ENCODE measurements at places on chromosomes 3 and 15.

DNA sequence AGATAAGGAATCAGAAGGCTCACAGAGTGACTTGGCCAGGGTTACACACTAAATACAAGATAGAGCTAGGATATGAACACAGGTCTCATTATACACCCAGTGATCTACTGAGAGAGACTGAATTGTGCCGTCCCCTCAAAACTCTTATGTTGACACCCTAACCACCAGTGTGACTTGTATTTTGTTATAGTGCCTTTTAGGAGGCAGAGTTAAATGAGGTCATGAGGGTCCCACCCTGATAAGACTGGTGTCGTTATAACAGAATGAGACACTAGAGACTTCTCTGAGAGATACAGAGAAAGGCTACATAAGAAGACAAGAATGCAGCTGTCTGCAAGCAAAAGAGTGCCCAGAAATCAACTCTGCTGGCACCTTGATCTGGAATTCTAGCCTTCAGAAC lies 12.6 kb downstream of the KPNA1 start:
- DNase-seq, result no peak

- no peak for DNase-seq
Measured at GRCh38 chr3:134404366-134404885, 30.2 kb upstream of the AMOTL2 start.

DNA sequence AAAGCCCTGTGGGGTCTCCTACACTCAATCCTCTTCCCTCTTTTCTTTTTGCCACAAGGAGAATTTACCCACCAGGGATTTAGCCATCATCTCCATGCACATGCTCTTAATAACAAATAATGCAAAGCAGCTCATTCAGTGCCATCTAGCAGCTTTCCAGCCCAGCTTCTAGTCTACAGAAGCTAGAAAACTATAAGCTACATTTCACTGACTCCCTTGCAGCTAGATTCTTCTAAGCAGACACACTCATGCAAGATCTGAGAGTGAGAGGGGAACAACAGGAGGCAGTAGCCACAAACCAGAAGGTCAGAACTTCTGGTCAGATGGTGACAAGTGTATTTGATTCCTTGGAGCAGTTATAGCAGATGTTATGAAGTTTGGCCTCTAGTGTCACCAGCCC lies 25.5 kb downstream of the OSBPL10 start:
- DNase-seq, result no peak

- no peak for DNase-seq
Measured at GRCh38 chr15:58686286-58686685, 63.2 kb downstream of the ADAM10 start.

GRCh38 chr15:48858401-48858800 lies 19.5 kb upstream of the EID1 start:
- DNase-seq, result no peak

- no peak for DNase-seq
Measured at GRCh38 chr3:154191520-154191919, 70.3 kb downstream of the ARHGEF26 start.

DNA sequence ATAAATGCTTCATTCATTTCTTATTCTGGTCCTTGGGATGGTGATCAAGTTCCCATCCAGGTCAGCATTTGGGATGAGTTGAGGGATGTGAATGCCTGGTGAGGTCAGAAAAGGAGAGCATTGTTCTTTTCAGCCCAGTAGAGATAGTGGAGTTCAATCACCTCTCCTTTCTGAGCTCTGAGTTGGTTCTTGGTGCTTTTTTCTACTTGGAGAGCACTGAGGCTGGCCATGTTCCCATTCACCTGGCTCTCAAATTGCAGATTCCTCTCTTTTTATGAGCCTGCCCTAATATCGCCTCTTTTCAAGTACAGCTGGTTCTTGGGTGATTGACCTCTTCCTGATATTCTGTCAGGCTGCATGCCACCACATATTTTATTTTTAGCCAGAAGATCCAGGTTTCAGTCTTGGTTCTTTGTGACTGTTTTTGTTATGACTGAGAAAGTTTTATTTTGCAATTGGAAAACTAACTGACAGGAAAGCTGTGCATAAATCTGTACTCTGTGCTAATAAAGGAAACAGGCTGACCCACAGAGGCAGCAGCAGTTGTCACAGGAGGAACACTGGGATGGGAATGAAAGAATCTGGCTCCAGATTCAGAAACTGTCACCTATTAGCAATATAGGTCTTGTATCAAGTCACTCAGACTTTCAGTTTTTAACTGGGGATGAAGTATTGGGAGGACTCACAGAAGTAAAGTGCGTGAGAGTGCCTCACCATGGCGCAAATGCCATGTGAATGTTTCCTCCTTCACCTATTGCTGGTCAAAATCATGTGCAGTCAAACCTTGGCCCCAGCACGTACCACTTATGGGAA lies 10.7 kb downstream of the AQP9 start:
- no peak for DNase-seq

DNA sequence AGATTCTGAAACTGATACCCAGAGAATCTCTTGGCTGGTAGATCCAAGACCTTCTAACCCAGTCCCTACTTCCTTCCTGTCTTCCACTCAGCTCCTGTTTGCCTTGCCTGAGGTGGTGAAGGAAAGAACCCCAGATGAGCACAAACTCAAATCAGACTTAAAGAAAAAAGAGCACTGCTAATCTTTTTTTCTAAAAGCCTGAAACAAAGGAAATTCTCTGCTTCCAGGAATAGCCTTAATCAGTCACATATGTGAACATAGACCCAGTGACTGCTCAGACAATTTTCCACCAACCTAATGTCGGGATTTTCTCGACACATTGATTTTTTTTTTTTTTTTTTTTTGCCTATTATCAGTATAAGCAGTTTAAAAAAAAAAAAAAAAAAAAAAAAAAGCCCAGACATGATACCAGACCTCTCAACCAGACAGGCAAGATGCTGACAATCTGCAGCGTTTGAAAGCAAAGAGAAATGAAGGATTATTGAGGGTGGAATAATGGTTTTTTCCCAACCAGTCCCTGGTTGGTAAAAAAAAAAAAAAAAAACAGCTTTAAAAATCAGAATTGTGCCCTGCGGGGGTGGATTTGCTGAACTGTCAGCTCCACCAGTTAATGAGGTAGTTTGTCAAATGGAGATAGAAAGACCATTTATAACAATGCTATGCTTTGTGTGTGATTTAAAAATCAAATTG lies 256.8 kb upstream of the RARB start:
- DNase-seq, result no peak

DNA sequence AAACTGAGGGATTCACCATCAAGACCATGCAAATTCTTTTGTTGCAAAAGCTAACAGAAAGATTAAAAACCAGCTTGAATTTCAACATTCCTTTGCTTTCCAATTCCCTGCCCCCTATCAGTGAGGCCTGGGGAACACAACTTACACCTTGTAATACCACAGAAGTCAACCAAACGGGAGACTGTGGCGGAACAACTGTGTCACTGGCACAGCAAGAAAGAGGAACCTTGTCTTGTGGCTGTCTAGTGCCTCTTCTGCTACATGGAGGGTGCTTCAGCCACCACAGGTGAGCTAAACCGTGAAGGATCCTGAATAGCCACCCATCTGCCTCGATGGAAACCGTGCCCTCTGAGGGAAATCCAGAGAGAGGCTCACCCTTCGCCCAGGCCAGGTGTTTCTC lies 11.4 kb downstream of the CCDC12 start:
- no peak for DNase-seq

- no peak for DNase-seq
Measured at GRCh38 chr3:34365231-34365630, 566.8 kb downstream of the PDCD6IP start.

- DNase-seq, result no peak
Measured at GRCh38 chr15:90870354-90871138, 2.2 kb downstream of the FURIN start.

- DNase-seq, result no peak
Measured at GRCh38 chr3:81624756-81625155, 136.7 kb downstream of the GBE1 start.

DNA sequence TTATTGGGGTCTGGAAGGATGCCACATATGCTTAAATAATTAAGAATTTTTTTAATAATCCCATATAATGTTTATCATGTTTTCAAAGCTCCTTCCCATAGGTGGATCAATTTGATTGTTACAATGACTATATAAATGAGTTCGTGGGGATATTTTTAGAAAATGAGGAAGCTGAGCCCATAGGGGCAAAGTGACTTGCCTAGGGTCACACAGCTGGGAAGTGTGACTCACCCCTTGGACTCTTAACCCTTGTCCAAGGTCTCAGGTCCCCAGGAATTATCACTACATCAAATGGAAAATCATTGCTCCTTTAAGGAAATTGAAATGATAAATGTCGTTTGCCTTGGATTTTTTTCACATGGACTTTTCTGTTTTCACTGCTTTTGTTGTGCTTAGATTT lies 161.2 kb upstream of the RGMA start:
- no peak for DNase-seq

DNA sequence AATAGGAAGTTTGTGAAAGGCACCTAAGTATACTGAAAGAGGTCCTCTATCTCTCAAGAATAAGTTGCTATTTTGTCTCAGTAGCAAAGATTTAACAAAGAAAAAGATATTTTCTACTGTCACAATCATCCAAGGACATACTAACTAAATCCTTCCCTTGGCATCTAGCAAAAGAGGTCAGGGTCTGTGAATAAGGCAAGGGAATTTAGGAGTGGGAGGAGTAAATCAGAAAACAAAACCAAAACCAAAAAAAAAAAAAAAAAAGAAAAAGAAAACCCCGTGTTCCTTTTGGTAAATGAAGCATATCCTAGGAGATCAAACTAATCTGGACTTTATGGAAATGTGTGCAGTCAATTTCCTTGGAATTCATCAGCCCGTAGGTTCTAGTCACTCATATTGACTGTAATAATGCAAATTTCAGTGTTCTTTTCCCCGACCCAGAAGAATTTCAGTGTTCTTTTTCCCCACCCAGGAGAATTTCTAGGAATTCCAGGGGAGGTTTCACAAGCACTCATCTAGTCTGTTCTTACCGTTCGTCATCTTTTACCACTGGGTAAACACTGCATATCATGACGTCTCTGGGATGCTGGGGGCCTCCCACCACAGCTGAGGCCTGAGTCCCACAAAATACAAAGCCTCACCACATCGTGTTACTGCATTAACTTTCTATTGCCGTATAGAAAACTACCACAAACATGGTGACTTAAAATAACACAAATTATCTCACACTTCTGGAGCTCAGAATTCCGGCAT lies 113.8 kb upstream of the CCDC54 start:
- no peak for DNase-seq

DNA sequence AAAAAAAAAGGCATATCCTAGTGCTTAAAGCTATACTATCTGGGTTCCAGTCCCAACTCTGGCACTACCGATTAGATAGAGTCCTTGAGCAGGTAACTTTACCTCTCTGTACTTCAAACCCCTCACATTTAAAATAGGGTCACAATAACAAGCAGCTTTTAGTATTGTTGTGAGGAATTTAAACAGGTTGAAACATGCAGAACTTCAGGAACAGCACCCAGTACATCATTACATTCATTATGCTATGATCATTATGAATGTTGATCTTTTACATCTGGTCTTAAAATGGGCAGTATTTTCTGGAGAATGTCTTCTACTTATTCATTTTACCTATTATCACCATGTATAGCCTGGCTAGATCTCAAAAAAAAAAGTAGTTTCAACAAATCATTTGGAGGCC lies 176.1 kb upstream of the CCDC54 start:
- no peak for DNase-seq

GRCh38 chr3:166663194-166663593 lies 716.9 kb downstream of the ZBBX start:
- DNase-seq, result no peak

- DNase-seq, result no peak
Measured at GRCh38 chr15:67097930-67098740, 32.7 kb downstream of the SMAD3 start.

GRCh38 chr15:73732930-73733329 lies 20.2 kb downstream of the INSYN1 start:
- no peak for DNase-seq

DNA sequence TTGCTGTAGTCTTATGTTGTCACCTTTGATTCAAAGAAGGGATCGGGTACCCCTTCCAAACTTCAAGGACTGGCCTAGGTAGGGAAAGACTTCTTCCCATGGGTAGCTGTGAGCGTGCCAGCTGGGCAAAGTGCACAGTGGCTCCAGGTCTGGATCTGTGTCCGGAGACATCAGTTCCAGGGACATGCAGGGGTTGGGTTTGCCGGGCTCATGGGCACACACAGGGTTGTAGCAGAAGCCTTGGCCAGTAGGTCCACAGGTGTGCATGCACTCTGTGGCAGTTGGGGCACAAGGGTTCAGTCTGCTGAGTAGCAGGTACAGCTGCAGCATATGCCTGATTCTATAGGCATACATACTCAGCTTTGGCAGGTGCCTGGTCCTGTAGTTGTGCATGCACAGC lies 111.2 kb downstream of the EFHB start:
- DNase-seq, result no peak

GRCh38 chr3:66585520-66586095 lies 84.8 kb upstream of the LRIG1 start:
- DNase-seq, result no peak

GRCh38 chr3:48739955-48740823 lies 23.2 kb upstream of the IP6K2 start:
- no peak for DNase-seq

DNA sequence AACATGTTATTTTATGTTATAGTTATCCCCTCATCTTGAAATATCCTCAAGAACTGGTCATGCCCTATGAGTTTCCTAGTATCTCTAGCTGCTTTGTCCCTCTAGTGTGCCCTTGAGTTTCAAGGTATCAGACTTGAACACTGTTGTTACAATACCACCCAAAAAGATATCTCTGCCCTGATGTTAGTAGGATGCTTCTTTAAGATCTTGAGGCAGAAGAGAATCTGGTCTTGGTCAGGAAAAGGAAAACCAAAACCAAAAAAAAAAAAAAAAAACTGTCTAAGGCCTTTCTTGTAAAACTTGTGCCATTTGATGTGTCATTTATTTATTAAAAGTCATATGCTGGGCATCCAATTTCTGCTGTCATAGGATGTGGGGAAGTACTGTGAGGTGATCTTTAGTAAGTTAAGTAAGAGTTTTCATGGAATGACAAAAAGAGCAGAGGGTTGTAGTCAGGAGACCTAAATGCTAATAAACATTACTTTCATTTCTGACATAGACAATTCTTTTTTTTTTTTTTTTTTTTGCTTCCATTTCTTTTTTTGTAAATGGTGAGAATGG lies 229.7 kb downstream of the NECTIN3 start:
- DNase-seq, result no peak

DNA sequence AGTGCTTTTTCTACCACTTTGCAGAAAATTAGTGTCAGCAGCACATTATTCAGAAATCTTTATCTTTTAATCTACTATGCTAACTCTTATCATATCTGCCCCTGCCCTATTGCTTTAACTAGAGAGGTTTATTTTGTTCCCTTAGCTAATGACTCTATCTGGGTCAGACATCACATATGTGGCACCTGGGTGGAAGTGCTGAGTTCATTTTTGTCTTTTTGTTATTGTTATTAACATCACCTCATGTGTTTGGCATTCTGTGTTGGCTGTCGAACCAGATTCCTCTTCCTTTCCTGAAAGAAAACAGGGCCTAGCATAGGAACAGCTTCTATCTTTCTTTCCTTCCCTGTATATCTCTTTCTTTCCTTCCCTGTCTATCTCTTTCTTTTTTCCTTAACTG lies 100.7 kb downstream of the RBMS3 start:
- DNase-seq, result no peak

DNA sequence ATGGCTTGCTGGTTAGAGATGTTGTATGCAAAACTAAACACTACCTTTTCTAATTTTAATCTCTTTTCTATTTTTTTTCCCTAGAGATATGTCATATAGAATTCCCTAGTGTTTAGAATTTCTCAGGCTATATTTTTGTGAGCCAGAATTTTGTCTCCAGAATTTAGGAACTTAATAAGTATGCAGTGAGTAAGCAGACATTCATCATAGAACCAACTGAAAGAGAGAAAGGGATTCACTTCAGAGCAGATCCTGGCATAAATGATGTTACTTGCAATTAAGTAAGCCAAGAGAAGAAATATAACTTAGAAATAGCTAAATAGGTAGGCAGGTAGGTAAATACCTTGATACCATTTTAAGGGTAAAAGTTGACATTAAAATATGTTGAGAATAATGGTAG lies 288.9 kb downstream of the ZNF385D start:
- DNase-seq, result no peak
